ENCODE measurements at places on chromosomes 2 and 18. TPM values are rescaled to one million over a fixed set of nuclear protein-coding genes. Genes with fewer than 3 reads are reported as not detected.

Gene OSR1
- 3.6 TPM for total RNA-seq

GRCh38 chr2:10914272-10914693, 2.5 kb downstream of the KCNF1 start:
- no peak for DNase-seq

- DNase-seq = no peak
Measured at GRCh38 chr18:77107292-77107691, 25.3 kb downstream of the MBP start.

DNA sequence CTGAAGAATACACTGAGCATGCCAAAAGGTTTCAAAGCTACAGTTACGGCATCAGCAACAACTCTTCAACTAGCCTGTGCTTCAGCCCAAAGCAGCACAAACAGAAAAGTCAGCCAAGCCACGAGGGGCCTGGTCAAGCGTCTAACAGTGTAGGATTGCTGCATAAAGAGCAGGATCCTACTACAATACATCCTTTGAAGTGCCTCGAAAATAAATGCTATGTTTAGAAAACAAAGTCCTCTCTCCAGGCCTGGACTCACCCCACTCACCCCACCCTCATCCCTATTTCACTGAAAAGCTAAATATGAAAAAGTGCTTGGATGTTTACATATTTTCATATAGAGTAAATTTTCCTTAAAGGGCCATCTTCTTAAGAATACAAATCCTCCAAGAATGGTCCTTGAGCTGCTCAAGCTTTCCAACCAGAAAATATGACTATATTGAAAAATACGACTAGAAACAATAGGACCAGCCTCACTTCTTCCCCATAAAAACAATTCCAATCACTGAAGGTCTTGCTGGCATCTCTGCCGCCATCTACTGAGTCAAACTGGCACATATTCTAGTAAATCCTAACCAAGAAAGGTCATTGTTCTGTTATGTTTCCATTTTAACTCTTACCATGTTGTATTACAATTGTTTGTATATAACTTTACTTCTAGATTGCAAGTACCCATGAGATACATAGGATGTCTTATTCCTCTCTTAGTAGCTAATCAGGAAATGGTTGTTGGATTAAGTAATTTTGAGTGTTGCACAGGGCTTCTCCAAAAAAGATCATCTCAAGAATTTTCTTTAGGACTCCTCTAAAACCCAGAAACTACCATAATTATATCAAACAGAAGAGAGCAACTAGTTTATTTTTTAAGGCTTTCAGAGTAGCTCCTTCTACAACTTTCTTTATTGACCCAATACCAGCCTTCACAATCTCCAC, 63.6 kb downstream of the CLHC1 start:
- DNase-seq = peak; percentile 72

GRCh38 chr2:192000196-192000980, 153.5 kb upstream of the CAVIN2 start:
- DNase-seq = no peak
